ENCODE measurements at places on chromosomes 11 and 22. TPM values are rescaled to one million over a fixed set of nuclear protein-coding genes. Genes with fewer than 3 reads are reported as not detected.

- no peak overlapping the region for H3K27ac ChIP-seq
- no peak for DNase-seq
- H3K4me1 ChIP-seq: peaks cover 8% of the 10 kb centered on the region
- H3K27me3 ChIP-seq: peaks cover 26% of the 10 kb centered on the region
- no peak overlapping the region for H3K4me3 ChIP-seq
Observed at GRCh38 chr11:126135235-126136176, 72.8 kb upstream of the CDON start.

GRCh38 chr11:59556115-59556916 lies 45.0 kb downstream of the OR4D9 start:
- peak overlapping the region; percentile 91 for H3K27ac ChIP-seq
- DNase-seq: peak; percentile 49
- H3K4me3 ChIP-seq: peak overlapping the region; percentile 70
- peaks cover 2% of the 10 kb centered on the region for H3K36me3 ChIP-seq
- peaks cover 3% of the 10 kb centered on the region for H3K4me1 ChIP-seq
- H3K27me3 ChIP-seq: peaks cover 42% of the 10 kb centered on the region

GRCh38 chr11:9535189-9535781 lies 38.2 kb upstream of the WEE1 start:
- no peak overlapping the region for H3K4me3 ChIP-seq
- peak; percentile 25 for DNase-seq
- no peaks in the 10 kb centered on the region for H3K27me3 ChIP-seq
- H3K4me1 ChIP-seq: peaks cover 37% of the 10 kb centered on the region
- no peak overlapping the region for H3K27ac ChIP-seq

DNA sequence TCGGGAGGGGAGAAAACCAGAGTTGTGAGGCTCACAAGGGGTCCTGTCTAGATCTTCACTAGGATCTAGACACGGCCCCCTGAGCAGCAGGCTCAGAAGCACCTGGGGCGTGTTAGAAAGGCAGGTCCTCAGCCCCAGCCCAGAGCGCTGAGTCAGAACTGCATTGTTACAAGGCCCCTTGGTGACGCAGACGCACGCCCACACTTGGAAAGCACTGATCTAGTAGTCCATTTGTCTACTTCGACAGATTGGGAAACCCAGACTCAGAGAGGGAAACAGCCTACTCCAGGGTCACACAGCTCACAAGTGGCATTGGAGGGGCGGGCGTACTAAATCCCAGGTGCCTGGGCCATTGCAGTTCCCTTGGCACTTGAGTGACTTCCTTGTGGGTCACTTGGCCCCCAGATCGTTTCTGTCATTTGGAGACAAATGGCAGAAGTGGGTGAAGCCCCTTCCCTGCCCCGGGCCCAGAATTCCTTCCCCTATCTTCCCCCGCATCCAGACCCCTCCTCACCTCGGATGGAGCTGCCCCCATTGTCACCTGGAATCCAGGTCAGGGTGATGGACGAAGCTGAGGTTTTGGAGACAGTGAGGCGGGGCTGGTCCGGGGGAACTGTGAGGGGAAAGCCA lies 110.8 kb downstream of the CEP164 start:
- no peaks in the 10 kb centered on the region for H3K36me3 ChIP-seq
- H3K27me3 ChIP-seq: peaks cover 34% of the 10 kb centered on the region
- no peak overlapping the region for H3K4me3 ChIP-seq
- no peak overlapping the region for H3K27ac ChIP-seq

GRCh38 chr11:38990139-38990538 lies 2392.1 kb upstream of the RAG2 start:
- no peaks in the 10 kb centered on the region for H3K4me1 ChIP-seq
- no peak for DNase-seq
- no peaks in the 10 kb centered on the region for H3K27me3 ChIP-seq

- DNase-seq: peak; percentile 47
- peak overlapping the region; percentile 6 for H3K27ac ChIP-seq
- H3K4me3 ChIP-seq: peak overlapping the region; percentile 63
- H3K36me3 ChIP-seq: no peaks in the 10 kb centered on the region
- peaks cover 32% of the 10 kb centered on the region for H3K27me3 ChIP-seq
Observed at GRCh38 chr11:77047007-77047927, 13.1 kb downstream of the B3GNT6 start.

DNA sequence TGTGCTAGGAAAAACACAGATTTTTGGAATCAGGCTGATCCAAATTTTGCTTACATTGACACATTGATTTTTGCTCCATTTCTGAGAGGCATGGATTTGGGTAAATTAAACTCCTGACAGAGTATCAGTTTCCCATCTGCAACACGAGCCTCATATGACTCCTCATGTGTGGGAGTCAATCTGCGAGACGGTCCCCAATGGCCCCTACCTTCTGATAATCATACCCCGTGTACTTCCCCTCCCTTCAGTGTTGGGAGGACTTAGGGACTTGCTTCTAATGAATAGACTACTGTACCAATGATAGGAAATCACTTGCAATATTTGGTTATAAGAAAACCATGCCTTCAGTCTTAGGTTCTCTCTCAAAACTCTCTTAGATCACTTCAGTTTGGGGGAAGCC lies 302.7 kb downstream of the ETS1 start:
- H3K27ac ChIP-seq: no peak overlapping the region
- H3K4me1 ChIP-seq: no peaks in the 10 kb centered on the region
- no peak for DNase-seq
- H3K27me3 ChIP-seq: peaks cover 36% of the 10 kb centered on the region

DNA sequence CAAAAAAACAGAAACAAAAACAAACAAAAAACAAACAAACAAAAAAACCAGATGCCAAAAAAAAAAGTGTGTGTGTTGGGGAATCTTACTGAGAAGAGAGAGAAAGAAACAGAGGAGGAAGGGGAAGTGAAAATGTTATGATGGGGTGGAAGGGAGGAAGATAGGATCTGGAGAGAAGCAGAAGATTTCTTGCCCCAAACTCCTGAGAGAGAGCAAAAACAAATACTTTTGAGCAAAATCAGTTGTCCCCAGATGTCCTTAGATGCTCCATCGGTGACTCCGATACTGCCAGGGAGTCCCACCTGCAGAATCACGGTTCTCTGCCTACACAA lies 19.9 kb upstream of the GRAMD1B start:
- H3K27me3 ChIP-seq: peaks cover 10% of the 10 kb centered on the region
- DNase-seq: no peak
- H3K4me3 ChIP-seq: no peak overlapping the region

Gene MRGPRX4
- not detected for total RNA-seq

Gene DEFB131B
- total RNA-seq: not detected

Gene SERPING1
- total RNA-seq: 196 TPM

Gene GLYATL2
- total RNA-seq: 0.60 TPM

Gene SOX10
- 0.95 TPM for total RNA-seq

Gene OTOG
- total RNA-seq: 0.78 TPM

All from progenitor cell of endocrine pancreas (in vitro differentiated cells).